GM13976 (cell line): ENCODE measurements at places on chromosomes 12 and 14.

GRCh38 chr12:105820429-105821125, 318.2 kb downstream of the NUAK1 start:
- no peak for DNase-seq

- no peak for DNase-seq
Observed at GRCh38 chr14:81193924-81194633, 26.7 kb downstream of the GTF2A1 start.

GRCh38 chr14:59811815-59812214, 58.8 kb downstream of the RTN1 start:
- DNase-seq: no peak

DNA sequence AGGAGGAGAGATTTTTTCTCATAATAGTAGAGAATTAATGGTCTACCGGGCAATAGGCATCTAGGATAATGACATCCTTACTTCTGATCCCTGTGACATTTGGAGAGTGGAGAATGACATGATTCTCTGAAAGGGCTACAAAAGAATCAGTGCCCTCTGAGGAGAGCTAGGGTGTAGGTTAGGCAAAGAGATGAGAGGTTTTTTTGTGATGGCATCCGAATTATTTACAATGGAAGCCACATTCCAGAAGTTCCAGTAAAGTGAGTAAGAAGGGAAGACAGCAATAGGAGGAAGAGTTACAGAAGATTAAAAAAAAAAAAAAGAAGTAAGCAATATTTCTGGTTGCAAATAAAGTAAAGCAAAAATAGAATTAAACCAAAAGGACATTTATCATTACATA, 478.0 kb downstream of the RMST start:
- DNase-seq: no peak

GRCh38 chr14:51657762-51658161, 6.1 kb downstream of the FRMD6 start:
- no peak for DNase-seq

DNA sequence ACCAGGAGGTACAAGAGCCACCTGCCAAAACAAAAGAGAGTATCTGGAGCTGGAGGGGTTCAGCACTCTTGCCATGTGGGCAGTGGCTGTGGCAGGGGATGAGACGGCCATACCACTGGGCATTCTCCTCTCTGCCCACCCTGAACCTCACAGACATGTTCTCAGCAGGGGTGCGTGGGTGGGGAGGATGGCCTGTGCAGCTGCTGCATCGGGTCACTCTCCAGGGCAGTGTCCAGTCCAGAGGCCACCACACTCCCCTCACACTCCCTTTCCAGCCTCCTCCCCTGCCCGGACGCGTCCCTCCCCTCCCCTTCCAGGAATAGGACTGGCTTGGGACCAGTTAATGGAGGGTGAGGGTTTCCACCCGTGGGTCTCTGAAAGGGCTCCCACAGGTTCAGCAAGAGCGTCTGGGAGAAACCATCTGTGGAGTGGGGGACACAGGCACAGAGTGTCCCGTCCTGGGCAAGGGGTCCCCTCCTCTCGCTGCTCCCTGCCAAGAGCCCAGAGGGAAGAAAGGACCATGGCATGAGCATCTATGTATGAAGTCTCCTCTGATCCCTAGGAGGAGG, 501 bp downstream of the C1R start:
- no peak for DNase-seq

- DNase-seq: no peak
Observed at GRCh38 chr14:63650256-63650952, 8.7 kb upstream of the WDR89 start.

DNA sequence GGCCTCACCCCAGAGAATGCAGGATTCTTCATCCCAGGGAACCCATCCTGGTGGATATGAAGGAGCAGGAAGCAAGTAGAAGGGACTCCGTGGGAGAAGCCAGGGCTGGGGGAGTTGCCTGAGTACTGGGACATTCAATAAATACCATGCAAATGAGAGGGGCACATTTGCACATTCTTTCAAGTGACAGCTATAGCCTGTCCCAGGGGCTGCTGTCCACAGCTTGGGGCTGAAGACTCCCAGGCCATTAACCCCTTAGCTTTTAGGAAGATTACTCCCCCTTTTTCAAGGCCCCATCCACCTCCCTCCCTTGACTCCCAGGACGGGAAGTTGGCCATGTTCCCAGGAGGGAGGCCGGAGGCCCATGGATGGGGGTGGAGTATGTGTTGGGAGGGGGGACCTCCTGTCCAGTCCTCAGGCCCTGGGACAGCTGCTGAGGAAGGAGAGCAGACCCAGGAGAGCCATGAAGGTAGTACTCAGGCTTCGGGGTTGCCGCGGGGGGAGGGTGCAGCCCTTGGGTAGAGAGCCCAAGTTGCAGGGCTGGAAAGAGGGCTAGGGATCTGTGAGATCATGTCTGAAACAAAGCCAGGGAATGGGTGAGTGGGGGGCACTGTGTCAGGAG, 974 bp upstream of the TNS2 start:
- no peak for DNase-seq

DNA sequence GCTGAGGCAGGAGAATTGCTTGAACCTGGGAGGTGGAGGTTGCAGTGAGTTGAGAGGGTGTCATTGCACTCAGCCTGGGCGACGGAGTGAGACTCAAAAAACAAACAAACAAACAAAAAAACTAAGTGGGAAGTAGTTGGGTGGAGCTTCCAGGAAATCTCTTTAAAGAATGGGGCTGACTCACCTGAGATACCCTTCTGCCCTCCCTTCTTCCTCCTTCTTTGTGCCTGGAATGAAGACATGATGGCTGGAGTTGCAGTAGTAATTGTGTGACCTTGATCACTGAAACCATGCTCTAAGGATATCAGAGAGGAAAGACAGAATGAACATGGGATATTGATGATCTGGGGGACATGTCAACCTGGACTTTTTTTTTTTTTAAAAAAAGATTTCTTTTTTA, 87.6 kb upstream of the MED13L start:
- DNase-seq: no peak

- DNase-seq: no peak
Observed at GRCh38 chr12:19744705-19745218, 305.5 kb downstream of the AEBP2 start.

GRCh38 chr12:26608706-26609105, 224.3 kb downstream of the ITPR2 start:
- DNase-seq: no peak

GRCh38 chr14:59123531-59123930, 64.9 kb upstream of the DAAM1 start:
- no peak for DNase-seq

DNA sequence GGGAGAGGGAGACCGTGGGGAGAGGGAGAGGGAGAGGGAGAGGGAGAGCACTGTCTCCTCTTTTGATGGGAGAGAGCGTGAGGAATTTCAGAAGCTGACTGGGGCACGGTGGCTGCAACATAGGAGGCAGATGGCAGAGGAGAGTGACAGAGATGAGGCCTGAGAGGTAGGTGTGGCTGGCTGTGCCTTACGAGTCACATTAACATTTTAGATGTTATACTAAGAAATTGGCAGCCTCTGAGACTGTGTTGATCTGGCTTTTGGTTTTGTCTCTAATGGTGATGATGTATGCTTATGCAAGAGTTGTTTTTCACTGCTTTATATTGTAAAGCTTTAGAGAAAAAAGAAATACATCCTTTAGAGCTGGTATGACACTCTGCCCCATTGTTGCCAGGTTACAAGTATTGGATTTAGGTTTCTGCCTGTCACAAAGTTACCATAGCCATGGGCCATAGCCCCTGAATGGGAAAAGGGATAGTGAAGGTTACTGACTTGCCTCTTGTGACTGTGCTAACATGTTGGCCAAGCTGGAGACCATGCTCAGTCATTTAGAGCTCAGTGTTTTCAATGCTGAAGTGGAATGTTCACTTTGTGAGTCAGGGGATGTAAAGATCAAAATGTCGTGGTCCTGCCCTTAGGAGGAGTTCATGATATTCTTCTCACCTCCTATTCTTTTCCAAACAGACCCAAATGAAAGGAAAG, 186.2 kb downstream of the SYNE2 start:
- no peak for DNase-seq

DNA sequence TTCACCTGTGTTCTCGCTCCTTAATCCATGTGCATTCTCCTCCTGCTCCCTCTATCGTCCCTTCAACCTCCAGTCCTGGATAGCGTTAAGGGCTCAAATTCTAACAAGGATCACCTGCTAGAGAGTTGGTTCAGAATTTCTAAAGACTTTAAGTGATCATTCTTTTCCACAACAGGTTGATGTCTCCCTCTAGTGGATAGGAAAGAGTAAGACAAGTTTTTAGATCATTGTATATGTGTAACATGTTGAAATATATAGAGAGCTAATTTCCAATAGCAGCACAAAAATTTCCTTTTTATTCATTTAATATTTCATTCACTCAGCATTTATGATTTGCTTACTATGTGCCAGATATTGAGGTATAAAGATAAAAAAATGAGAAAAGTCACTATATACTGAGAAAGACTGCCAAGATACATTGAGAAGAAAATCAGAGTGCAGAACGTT, 9.3 kb upstream of the ESR2 start:
- peak; percentile 82 for DNase-seq

DNA sequence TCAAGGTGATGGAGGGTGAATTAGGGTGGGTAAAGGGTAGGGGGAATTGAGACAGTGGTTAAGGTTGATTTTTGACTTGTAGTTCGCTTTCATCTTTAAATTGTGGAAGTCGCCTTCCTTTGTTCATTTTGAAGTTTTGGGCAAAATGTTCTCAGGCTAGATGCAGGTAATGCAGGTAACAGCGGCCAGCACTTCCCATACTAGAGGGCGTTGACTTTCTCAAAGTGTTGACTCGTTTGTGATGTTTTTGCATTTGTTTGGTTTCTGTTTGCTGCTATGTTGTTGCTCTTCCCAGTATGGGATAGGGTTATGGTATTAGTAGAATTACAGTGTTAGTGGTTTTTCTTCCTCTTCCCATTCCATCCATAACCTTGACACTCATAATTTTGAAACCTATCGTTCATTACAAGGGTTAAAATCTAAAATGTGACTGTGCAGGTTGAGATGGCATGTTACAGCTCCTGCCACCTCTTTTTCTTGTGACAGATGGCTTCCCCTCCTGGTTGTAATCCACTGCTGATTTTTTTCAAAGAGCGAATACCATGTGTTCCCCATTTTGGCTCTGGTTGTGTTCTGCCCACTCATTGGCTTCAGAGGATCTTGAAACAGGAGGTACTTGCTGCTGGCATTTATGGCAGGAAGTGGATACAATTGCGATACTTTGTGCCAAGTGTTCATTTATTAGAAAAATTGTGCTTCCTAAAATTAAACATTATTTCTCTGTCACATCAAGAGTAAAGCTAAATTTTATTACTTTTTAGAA, 57.1 kb downstream of the ERC1 start:
- DNase-seq: no peak

DNA sequence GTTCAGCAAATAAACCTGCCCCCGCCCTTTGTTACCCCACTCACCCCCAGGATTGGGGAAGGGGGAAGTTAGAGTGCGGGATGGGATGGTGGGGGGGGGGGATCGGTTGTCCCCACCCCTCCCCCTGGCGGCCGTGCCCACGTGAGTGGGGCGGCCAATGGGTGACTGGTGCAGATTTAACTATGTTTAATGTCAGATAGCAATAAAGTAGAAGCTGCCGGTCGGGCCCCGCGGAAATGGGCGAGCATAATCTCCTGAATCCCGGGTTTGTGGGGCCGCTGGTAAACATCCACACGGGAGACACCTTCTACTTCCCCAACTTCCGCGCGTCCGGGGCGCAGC, at the start of gene HOXC12:
Gene HOXC12 (plus strand): TSS at position 210 of the 342 bp plus-strand sequence. CDS start 27 bp downstream, at position 237.
- DNase-seq: no peak

- no peak for DNase-seq
Observed at GRCh38 chr14:38512236-38512635, 256.3 kb upstream of the CLEC14A start.

DNA sequence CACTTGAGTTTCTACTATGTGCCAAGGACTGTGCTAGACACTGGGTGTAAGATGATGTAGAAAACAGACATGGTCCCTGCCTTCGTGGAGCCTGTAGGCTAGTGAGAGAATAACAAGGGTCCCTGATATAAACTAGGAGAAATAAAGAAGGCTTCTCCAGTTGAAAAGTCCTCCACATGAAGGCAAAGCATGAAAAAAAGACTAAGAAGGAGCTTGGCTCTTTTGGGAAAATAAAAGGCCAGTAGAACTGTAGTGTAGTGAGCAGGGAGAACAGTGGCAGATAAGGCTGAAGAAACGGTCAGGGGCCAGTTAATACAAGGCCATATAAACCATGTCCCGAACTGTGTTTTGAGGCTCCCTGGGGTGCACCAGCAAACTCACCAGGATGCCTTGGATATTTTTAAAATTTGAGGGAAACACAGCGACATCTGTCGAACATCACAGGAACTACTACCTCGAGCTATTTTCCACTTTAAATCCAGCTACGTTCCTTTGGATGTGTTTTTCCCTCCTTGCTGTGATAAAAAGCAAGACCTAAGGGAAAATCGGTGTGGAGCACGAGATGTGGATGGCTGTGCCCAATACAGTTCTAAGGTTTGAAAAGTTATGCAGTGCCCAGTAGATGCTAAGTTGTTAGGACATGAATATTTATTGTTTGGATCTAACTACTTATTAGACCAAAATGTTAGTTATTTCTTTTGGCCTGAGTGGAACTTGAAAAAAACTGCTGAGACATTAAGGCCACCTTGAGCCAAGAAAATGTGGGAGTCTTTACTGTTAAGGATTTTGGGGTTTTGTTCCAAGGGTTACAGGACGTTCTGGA, 8.5 kb upstream of the CFL2 start:
- DNase-seq: peak; percentile 77

DNA sequence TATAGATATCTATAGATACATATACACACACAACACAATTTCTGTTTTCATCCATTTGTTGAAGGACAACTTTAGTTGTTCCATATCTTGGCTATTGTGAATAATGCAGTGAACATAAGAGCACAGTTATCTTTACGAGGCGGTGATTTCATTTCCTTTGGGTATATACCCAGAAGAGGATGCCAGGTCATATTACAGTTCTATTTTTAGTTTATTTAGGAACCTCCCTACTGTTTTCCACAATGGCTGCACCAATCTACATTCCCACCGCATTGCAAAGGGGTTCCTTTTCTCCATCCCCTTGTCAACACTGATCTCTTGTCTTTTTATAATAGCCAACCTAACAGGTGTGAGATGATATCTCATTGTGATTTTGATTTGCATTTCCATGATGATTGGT, 143.4 kb upstream of the ARHGAP5 start:
- no peak for DNase-seq

DNA sequence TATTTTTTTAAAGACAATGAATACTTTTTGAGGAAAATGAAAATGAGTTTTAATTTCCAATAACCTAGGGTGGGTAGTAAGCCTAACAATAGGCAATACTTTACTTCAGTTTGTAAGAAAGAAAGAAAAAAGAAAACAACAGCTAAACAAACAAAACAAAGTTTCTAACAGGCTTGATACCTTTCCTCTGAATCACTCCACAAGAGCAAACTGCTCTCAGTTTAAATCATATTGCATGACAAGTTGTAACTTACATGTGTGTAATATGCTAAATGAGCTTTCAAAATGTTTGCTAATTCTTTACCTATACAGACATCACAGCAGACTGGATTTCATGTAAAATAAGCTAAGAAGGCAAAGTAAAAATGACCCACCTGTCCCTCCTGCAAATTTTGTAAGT, 6.7 kb upstream of the LMO3 start:
- DNase-seq: no peak
